ENCODE measurements at places on chromosomes 5 and 9. TPM values are rescaled to one million over a fixed set of nuclear protein-coding genes. Genes with fewer than 3 reads are reported as not detected.

DNA sequence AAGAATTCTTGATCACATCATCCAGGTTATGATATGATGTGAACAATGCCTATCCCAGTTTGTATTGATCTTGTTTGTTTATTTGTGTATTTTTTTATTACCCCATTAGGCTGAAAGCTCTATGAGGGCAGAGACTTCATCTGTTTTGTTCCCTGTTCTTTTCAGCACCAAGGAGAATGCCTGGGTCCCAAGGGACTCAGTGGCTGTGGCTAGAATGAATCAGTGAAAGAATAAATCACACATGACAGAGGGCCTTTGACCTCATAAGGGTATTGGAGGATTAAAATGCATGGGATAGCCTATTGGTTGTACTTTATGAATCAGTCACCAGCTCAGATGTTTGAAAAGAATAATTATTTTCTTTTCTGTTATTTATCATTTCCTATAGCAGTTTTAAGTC lies 292.2 kb downstream of the GAS1 start:
- peak; percentile 84 for DNase-seq

The LCN1 gene
- not detected for total RNA-seq

The ENTR1 gene
- total RNA-seq = 66.4 TPM

The FGF18 gene
- total RNA-seq = 0.06 TPM

The MYORG gene
- 1.2 TPM for total RNA-seq

The SLC36A3 gene
- total RNA-seq = not detected

DNA sequence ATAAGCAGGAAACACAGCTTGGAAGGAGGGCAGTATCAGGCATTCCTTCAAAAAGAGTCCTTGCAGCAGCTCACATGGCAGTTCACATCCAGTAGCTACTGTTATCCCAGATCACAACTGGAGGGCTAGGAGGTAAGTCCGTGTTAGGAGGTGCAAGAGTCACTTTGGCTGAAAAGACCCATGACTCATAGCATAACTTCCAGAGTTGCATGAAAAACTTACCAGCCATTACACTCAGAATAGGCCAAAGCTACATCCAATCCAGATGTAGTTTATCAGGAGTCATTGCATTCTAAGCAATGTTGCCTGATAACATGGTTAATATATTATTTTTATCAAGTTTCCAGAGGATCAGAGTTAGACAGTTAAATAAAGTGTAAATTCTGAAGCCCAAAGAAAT lies 1126.4 kb upstream of the SEMA6A start:
- peak; percentile 25 for DNase-seq

The NR5A1 gene
- total RNA-seq = not detected

The GDA gene
- total RNA-seq = not detected

DNA sequence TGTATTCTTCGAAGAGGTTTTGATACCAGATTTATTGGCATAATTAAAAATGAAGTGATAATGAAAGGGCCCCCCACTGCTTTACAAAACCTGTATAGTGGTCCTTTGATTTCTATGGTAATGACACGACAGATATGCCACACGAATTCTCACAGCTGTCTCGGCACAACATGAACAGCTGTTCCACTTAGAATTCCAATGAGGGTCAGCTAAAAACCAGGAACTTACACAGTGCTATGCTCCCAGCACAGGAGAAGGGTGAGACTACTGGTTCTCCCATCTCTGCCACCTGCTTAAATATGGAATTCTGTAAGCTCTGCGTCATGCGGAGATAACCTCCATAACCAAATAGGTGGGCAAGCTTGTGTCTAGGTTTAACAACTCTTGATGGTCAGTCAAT lies 183.0 kb upstream of the EFNA5 start:
- peak; percentile 23 for DNase-seq

The ADGRD2 gene
- not detected for total RNA-seq

DNA sequence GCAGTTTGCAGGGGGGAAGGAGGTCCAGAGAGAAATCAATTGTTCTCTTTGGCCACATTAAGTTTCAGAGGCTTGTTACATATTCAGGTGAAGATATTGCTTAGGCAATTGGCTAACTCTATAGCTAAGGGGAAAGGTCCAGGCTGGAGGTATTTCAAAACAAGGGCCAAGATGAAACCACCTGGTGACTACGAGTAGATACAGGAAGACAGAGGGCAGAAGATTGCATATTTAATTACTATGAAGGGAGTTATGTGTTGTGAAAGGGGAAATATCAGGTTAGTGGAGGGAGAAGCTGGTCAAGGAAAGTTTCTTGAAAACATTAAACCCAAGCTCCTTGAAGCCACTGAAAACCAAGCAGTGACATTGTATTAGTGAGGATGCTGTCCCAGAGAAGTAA lies 1.9 kb upstream of the RAD23B start:
- DNase-seq = no peak

The PTCH1 gene
- total RNA-seq = 3.6 TPM

GRCh38 chr5:151014680-151015343 lies 5.6 kb upstream of the GPX3 start:
- no peak for DNase-seq

The CDH18 gene
- total RNA-seq = 0.06 TPM

DNA sequence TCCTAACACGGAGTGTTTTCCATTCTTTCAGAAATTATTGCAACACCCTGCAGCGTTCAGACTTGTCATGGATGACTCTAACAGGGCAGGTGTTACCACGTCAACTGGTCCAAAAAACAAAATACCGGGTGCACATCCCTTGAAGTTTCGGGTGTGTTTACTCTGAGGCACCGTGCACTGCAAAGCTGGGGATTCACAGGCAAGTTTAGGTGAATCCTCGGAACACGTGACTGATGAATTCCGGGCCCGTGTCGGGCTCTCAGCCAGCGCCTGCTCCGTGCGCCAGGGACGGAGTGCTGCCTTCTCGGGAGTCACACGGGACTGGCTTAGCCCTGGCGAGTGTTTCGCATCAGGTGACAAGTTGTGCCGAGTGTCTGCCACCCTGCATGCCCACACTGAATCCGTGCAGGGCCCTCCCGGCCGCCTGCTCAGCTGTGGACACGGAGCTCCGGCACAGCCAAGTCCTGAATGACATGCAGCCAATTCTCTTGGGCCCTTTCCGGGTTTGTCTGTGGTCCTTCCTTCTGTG lies 66.0 kb upstream of the IRX4 start:
- DNase-seq = no peak

DNA sequence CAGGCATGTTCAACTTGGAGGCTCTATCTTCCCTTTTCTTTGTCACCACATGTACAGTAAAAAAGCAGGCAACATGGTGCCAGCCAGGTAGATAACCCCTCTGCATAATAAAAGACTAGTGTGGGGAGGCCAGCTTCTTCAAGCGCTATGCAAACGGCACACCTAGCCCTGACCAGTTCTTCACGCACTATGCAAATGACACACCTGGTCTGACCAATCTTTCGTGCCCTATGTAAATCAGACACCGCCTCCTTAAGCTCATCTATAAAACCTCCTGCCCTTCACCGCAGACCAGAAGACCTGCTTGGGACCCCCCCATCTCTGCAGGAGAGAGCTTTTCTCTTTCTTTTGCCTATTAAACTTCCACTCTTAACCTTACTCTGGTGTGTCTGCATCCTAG lies 28.1 kb upstream of the UGCG start:
- no peak for DNase-seq

Data from LHCN-M2 (cell line).